Stimulated activated CD4-positive, alpha-beta T cell treated with anti-CD3 and anti-CD28 coated beads, TNF-alpha, amount 100 ng/mL, for 1 hour (primary cell): ENCODE measurements at places on chromosomes 12 and 14.

DNA sequence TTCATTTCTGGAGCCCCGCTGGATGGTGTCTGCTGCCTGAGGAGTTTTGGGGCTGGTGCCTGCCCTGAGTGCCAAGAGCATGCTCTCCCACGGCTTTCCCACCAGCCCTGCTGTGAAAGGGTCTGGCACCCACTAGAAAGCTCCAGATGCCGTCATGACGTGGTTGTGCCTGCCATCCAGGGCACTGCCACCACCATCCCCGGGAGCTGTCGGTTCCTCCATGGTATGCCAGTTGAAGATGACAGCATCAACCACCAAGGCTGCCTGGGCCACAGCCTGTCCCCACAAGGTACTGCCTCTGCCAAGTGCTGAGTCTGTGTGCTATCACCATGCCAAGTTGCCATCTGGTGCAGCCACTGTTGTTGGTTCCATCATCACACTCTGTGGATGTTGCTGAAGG lies 85.9 kb downstream of the TTC8 start:
- DNase-seq: no peak

DNA sequence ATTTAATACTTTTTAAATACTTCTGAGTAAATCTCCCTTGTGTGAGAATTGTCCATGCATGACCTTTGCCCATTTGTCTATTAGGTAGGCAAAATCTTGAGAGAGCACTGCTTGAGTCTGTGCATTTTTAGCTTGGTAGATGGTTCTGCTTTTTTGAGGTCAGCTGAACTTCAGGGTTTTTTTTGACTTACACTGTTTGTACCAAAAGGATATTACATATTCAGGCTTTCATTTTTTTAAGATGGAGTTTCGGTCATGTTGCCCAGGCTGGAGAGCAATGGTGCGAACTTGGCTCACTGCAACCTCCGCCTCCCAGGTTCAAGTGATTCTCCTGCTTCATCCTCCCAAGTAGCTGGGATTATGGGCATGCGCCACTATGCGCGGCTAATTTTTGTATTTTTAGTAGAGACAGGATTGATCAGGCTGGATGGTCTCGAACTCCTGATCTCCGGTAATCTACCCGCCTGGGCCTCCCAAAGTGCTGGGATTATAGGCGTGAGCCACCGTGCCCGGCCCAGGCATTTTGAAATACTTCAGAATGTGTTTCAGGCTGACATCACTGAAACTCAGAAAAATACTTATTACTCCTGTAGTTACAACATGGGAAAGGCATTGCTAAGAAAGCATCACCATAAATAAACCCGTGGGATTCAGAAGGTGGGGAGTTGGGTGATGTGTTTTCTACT lies 11.1 kb downstream of the RASSF3 start:
- DNase-seq: no peak

DNA sequence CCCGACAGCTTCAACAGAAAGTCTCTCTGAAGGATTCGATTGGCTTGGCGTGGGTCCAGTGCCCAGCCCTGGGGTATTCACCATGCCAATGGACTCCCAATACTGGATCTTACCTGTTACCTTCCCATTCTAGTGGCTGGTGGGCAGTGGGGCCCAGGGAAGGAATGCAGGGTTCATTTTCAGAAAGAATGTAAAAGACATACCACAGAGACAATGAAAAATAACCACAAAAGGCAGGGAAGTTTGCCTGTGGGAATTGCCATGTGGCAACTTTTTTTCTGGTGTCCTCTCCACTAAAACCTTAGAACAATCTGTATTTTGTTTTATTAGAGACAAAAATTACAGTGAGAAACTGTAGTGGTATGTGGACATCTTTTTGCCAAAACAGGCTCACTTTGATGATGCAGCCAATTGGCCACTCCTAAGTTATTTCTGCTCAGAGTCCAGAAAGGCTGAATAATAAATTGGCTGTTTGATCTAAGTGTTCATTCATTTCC lies 55.2 kb downstream of the PTGER2 start:
- no peak for DNase-seq

DNA sequence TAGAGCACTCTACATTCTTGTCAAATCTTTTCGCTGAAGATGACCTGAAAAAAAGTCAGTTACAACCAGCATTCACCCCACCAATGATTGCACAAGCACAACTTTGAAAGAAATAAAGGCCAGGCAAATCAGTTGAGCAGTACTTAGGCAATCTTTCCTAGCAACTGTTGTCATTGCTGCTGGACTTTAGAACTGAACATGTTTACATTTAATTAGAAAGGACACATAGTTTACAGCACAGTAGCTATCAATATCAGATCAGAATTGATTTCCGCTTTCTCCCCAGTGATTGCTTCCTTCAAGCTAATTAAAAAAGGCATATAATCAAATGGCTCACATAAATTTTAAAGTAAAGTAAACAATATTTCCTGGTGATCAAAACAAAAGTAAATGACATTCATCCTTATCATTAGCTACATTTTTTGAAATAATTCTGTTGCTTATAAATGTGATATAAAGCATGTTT lies 128.4 kb downstream of the FOXA1 start:
- no peak for DNase-seq

GRCh38 chr12:46571608-46572007 lies 199.0 kb upstream of the SLC38A2 start:
- no peak for DNase-seq
